ENCODE measurements at places on chromosomes 1 and 21.

DNA sequence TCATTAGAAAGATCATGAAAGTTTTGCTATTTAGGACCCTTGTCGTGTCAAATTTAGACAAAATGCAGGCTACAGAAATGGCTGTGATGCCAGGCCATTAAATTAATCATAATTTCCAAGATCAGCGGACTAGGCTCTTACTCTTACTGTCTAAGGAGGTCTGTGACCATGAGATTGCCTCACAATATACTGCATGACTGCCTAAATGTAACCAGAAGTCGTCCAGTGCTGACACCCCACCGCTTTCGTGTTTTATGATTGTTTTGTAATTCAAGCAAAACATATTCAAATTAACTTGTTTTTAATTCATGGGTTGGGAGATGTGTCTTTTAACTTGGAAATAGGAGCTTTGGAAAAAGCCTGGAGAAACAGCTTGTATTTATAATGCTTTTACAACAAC is 947.5 kb downstream of the BRINP3 start:
- no peak for DNase-seq

DNA sequence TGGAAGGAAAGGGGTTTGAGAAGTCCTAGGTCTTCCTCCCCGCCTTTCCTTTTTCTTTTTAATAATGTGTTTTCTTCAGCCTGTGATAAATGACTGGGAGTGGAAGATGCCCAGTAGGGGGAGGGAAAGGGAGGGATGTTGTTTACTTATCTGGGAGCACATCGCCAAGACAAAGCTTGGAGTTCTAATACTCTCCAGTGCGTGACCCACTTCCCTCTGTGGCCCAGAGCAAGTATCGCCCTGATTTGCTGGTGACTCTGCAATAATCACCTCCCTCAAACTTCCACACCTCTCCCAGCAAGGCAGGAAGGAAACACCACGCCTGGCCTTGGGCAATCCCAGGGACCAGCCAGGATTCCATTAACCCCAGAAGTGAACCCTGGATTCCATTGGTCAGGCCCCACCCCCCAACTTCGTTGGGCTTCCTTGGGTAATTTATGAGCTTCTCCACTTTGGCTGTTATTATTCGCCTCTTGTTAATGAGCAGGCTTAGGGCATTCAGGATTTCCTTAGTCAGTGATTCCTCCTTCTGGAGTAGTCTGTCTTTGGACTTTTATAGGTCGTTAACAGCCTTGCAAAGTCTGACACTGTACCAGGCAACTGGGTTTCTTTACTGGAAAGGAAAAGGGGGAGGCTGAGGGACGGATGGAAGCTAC is 24.3 kb upstream of the GRHL3 start:
- DNase-seq, result no peak

- no peak for DNase-seq
Observed at GRCh38 chr1:230794871-230795605, 47.9 kb downstream of the CAPN9 start.

DNA sequence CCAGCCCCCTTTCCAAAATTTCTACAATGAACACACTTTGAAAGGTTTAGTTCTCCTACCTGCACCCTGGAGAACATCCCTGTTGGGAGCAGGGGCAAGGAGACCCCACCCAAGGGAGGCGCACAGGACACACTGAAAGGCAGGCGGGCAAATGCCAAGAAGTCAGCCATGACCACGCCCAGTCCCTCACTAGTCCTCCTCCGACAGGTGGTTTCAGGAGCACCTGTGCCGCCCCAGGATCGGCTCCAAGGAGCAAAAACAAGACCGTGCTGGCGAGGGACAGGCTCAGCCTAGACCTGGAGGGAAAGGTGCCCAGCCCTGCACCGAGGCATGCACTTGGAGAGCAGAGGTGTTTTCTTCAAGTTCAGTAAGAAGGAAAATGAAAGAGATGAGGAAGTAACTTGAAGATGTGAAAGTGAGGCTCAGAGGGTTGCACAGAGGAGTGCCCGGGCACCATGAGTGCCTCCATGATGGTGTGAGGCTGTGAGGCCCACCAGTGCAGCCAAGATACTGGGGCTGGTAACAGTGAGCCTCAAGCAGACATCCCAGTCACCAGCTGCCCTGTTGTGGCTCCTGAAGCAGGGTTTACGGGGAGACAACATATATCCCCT is 19.6 kb upstream of the NADK start:
- no peak for DNase-seq

- DNase-seq, result no peak
Observed at GRCh38 chr21:29124645-29125044, 5.8 kb upstream of the MAP3K7CL start.

GRCh38 chr1:116508085-116508983 is 62.5 kb downstream of the CD58 start:
- no peak for DNase-seq

DNA sequence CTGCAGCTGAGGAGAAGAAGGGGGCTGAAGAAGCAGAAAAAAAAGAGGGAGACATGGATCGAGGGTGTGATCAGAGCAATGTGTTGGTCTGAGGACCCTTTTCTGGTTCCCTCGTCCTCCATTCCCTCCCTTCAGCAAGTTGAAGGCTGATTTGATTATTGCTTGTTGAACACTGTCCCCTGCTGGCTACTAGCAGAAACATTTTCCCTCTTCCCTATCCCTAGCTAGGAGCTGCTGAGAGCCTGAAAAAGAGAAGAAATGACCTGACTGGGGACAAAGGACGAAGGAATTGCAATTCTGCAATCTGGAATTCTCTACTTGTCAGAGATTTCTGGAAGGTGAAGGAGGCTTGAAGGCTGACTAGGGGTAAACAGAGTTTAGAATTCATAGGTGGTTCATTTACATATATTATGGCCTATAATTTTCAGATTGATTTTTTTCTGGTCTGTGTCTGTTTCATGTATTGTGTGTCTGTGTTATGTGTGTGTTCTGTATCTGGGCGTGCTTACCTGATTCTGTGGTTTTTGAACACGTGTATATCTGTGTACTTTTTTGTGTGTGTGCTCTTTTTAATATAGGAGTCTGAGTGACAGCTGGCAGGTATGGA is 9.8 kb downstream of the NHLH1 start:
- no peak for DNase-seq

- no peak for DNase-seq
Observed at GRCh38 chr1:235725434-235725833, 75.8 kb upstream of the GNG4 start.

DNA sequence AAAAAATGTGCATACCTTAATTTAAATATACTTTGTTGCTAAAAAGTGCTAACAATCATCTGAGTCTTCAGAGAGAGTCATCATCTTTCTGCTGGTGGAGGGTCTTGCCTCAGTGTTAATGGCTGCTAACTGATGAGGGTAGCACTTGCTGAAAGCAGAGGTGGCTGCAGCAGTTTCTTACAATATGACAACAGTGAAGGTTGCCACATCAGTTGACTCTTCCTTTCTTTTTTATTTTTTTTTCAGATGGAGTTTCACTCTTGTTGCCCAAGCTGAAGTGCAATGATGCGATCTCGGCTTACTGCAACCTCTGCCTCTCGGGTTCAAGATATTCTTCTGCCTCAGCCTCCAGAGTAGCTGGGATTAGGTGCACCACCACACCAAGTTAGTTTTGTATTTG is 2.6 kb upstream of the CFAP45 start:
- DNase-seq, result no peak
